Mesothelial cell of epicardium (in vitro differentiated cells): ENCODE measurements at places on chromosomes 3 and 15.

- H3K27me3 ChIP-seq, result no peaks in the 10 kb centered on the region
- peak overlapping the region; percentile 94 for H3K4me3 ChIP-seq
- H3K27ac ChIP-seq, result peak overlapping the region; percentile 100
- H3K4me1 ChIP-seq, result peaks cover 15% of the 10 kb centered on the region
- DNase-seq, result no peak
Observed at GRCh38 chr15:44712346-44713005, 1.2 kb downstream of the B2M start.

- H3K4me1 ChIP-seq, result peaks cover 17% of the 10 kb centered on the region
- no peak overlapping the region for H3K4me3 ChIP-seq
- no peaks in the 10 kb centered on the region for H3K27me3 ChIP-seq
- DNase-seq, result no peak
- no peaks in the 10 kb centered on the region for H3K36me3 ChIP-seq
Observed at GRCh38 chr3:31188112-31188511, 293.7 kb upstream of the GADL1 start.

- H3K27ac ChIP-seq, result no peak overlapping the region
- peaks cover 9% of the 10 kb centered on the region for H3K36me3 ChIP-seq
- no peak for DNase-seq
- H3K27me3 ChIP-seq, result no peaks in the 10 kb centered on the region
- H3K4me1 ChIP-seq, result no peaks in the 10 kb centered on the region
Observed at GRCh38 chr15:82843566-82843965, 34.1 kb downstream of the WHAMM start.

DNA sequence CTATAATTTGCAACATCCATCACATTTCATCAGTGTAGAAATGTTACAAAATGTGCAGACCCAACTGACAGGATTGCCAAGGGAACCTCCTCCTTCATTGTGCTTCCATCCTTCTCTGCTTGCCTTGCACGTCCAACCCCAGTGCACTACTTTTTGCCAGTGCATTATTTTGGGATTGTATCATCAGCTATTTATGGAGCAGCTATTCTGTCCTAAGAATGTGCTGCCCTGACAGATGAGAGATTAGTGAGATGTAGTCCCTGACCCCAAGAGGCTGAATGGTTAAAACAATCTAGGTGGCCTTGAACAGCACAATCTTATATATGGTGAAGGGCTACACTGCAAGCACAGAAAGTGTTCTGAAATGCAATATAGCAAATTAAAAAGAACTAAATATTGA lies 935.8 kb downstream of the IGSF11 start:
- no peak for DNase-seq
- no peak overlapping the region for H3K4me3 ChIP-seq
- no peak overlapping the region for H3K27ac ChIP-seq

- H3K4me1 ChIP-seq, result peaks cover 75% of the 10 kb centered on the region
- no peaks in the 10 kb centered on the region for H3K36me3 ChIP-seq
- DNase-seq, result no peak
- peak overlapping the region; percentile 10 for H3K4me3 ChIP-seq
- peak overlapping the region; percentile 100 for H3K27ac ChIP-seq
- H3K27me3 ChIP-seq, result no peaks in the 10 kb centered on the region
Observed at GRCh38 chr3:50266017-50266416, 2.9 kb upstream of the SEMA3B start.

- H3K27ac ChIP-seq, result no peak overlapping the region
- H3K4me1 ChIP-seq, result no peaks in the 10 kb centered on the region
- DNase-seq, result no peak
Observed at GRCh38 chr15:66145726-66146182, 107.8 kb downstream of the MEGF11 start.

DNA sequence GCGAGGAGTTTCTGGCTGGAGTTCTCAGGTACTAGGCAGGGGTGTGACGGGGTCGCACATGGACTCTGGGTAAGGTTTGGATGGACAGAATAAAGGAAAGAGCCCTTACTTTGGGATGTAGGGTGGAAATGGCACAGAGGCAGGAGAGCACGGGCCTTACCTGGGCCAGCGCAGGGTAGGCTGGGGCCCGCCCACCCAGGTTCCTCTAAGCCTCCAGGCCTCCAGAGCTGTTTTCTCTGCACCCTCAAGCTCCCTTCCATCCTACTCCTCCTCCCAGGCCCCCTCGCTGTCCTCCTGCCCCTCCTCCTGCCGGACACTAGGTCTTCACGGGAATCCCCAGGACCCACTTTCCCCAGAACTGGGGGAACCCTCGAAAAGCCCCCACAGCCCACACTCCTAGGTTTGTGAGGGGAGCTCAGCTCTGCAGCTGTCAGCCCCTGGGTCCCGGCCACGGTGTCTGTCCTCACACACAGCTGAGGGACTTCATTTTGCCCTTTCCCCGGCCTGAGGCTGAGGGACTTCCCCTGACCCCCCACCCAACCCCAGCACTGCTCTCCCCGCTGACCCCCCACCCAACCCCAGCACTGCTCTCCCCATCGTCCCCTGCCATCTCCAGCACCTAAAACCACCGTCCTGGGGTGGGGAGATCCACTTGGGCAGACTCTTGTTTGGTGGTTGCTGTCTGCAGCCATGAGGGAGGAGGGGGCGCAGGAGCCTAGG lies 53.0 kb upstream of the PCSK6 start:
- H3K4me1 ChIP-seq, result peaks cover 7% of the 10 kb centered on the region
- H3K36me3 ChIP-seq, result no peaks in the 10 kb centered on the region
- H3K27me3 ChIP-seq, result peaks cover 29% of the 10 kb centered on the region
- H3K27ac ChIP-seq, result no peak overlapping the region

- H3K4me1 ChIP-seq, result no peaks in the 10 kb centered on the region
- no peaks in the 10 kb centered on the region for H3K36me3 ChIP-seq
- no peak for DNase-seq
- no peak overlapping the region for H3K4me3 ChIP-seq
Observed at GRCh38 chr3:178761024-178761423, 224.8 kb downstream of the KCNMB2 start.

GRCh38 chr15:55742498-55742926 lies 440 bp downstream of the PRTG start:
- no peak for DNase-seq
- no peaks in the 10 kb centered on the region for H3K27me3 ChIP-seq
- no peaks in the 10 kb centered on the region for H3K36me3 ChIP-seq
- H3K27ac ChIP-seq, result peak overlapping the region; percentile 25
- H3K4me1 ChIP-seq, result peaks cover 22% of the 10 kb centered on the region

GRCh38 chr15:78880242-78880533 lies 7.5 kb downstream of the MORF4L1 start:
- no peak overlapping the region for H3K27ac ChIP-seq
- H3K27me3 ChIP-seq, result no peaks in the 10 kb centered on the region
- no peak for DNase-seq
- H3K4me3 ChIP-seq, result no peak overlapping the region

- no peak for DNase-seq
- H3K27ac ChIP-seq, result no peak overlapping the region
- H3K36me3 ChIP-seq, result no peaks in the 10 kb centered on the region
- no peaks in the 10 kb centered on the region for H3K27me3 ChIP-seq
Observed at GRCh38 chr15:75666823-75667501, 19.2 kb downstream of the SNX33 start.

DNA sequence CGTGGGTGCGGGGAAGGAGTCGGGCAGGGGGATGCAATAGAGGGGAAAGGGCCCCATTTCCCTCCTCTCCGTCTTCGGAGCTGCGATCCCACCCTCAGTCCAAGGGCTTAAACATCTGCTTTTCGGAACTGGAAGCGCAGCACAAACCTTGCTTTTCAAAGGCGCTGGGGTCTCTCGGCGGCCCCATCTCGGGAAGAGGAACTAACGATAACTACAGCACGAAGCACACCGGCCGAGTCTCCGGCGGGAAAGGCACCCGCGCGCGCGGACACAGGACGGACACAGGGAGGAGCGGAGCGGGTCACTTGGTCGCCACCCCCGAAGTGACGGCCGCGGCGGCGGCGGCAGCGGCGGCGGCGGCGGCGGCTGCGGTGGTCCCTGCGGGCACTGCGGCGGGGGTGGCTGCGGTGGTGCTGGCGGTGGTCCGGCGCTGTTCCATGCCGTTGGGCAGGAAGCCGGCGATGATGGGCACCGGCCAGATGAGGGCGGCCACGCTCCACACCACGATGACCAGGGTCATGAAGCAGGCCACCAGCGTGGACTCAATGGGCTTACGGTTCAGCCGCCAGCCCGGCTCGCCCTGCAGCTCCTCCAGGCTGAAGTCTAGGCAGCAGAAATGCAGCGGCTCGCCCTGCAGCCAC lies 1.1 kb downstream of the TMEM158 start:
- peak overlapping the region; percentile 64 for H3K27ac ChIP-seq
- peaks cover 77% of the 10 kb centered on the region for H3K27me3 ChIP-seq
- no peaks in the 10 kb centered on the region for H3K36me3 ChIP-seq
- H3K4me1 ChIP-seq, result peaks cover 20% of the 10 kb centered on the region

GRCh38 chr15:27235681-27236080 lies 264.7 kb downstream of the GABRG3 start:
- H3K27me3 ChIP-seq, result no peaks in the 10 kb centered on the region
- DNase-seq, result no peak
- no peaks in the 10 kb centered on the region for H3K36me3 ChIP-seq
- peaks cover 12% of the 10 kb centered on the region for H3K4me1 ChIP-seq
- no peak overlapping the region for H3K27ac ChIP-seq
- H3K4me3 ChIP-seq, result no peak overlapping the region

DNA sequence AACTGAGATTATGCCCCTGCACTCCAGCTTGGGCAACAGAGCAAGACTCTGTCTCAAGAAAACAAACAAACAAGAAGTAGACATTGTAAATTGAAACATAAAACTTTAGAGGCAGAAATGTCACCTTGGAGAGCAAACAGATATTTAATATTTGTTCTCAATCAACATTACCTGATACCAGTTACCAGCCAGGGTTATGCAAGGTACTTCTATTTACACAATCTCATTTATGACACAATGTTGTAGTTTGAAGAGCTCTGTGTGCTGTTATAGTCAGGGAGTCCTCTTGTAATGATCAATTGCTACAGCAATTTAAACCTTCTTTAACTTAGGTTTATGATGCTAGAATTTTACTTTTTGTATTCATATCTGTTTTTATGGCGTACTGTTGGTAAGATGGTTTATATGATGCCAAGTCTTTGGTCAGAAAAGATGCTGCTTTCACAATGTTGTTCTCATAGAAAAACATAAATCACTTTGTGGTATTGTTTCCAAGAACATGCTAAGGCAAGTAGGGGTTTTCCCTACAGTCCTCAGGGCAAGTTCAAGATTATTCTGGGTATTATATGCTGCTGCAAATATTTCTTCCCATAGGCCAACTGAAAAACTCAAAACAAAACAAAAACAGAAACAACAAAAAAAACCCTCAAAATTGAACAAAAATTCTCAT lies 173.5 kb downstream of the TNIK start:
- no peaks in the 10 kb centered on the region for H3K36me3 ChIP-seq
- H3K4me1 ChIP-seq, result peaks cover 23% of the 10 kb centered on the region
- H3K4me3 ChIP-seq, result no peak overlapping the region
- no peak for DNase-seq
- H3K27ac ChIP-seq, result no peak overlapping the region

GRCh38 chr3:59658274-59658673 lies 608.4 kb upstream of the CFAP20DC start:
- DNase-seq, result no peak
- H3K27me3 ChIP-seq, result no peaks in the 10 kb centered on the region
- H3K36me3 ChIP-seq, result no peaks in the 10 kb centered on the region
- H3K27ac ChIP-seq, result no peak overlapping the region
- H3K4me3 ChIP-seq, result no peak overlapping the region
- H3K4me1 ChIP-seq, result peaks cover 25% of the 10 kb centered on the region

DNA sequence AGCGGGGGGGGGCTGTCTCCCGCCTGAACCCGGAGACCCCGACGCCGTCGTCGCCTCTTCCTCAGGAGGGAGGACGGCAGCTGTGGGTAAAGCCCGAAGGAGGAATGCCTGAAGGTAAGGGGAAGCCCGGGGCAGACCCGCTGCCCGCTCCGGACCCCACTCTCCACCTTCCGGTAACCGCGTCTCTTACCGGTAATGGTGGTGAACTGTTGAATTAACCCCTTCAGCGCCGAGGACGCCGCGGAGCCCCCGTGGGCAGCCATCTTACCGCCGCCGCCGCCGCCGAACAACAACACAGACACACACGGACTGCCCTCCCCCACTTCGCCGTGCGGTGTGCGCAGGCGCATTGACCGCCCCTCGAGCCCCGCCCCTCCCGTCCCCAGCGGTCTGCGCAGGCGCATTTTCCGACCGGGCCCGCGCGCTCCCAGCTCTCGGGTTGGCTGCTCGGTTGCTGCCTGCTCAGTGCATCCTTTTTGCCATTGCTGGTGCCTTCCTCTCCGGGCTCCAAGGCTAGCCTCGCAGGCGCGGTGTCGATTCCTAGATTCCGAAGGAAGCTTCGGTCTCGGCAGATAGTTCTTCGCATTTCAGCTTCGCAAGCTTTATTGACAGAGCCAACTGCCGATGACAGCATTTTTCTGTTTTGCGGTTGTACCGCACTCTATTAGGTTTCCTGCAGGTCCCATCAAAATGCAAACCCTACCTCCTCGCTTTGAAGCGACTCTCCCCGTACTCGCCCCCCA lies at the start of gene UBXN7:
Gene UBXN7 (minus strand): TSS at position 291 of the 743 bp plus-strand sequence. CDS start 28 bp downstream, at position 263.
- peak within 1 kb of the TSS; percentile 70 for H3K4me3 ChIP-seq
- peak; percentile 97 for DNase-seq
- H3K27me3 ChIP-seq, result no peaks in the 10 kb centered on the region
- H3K27ac ChIP-seq, result peak within 1 kb of the TSS; percentile 85
- H3K4me1 ChIP-seq, result peaks cover 18% of the 10 kb centered on the region

- no peak for DNase-seq
- no peaks in the 10 kb centered on the region for H3K27me3 ChIP-seq
- no peaks in the 10 kb centered on the region for H3K36me3 ChIP-seq
- H3K4me3 ChIP-seq, result no peak overlapping the region
Observed at GRCh38 chr3:40996827-40997710, 202.2 kb upstream of the CTNNB1 start.

DNA sequence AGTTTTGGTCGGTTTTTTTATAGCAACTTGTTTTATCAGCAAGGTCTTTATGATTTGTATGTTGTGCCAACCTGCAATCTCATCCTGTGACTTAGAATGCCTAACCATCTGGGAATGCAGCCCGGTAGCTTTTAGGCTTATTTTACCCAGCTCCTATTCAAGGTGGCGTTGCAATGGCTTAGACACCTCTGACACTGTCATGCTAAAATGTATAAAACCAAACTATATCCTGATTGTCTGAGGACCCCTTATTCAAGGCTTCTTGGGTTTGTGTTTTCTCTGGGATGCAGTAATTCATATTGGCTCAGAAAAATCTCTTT lies 209.0 kb upstream of the ALCAM start:
- peaks cover 7% of the 10 kb centered on the region for H3K4me1 ChIP-seq
- H3K36me3 ChIP-seq, result no peaks in the 10 kb centered on the region
- no peak overlapping the region for H3K4me3 ChIP-seq
- H3K27ac ChIP-seq, result no peak overlapping the region
- H3K27me3 ChIP-seq, result peaks cover 8% of the 10 kb centered on the region

- no peaks in the 10 kb centered on the region for H3K36me3 ChIP-seq
- H3K4me1 ChIP-seq, result no peaks in the 10 kb centered on the region
- peaks cover 38% of the 10 kb centered on the region for H3K27me3 ChIP-seq
Observed at GRCh38 chr3:13200946-13201345, 127.7 kb upstream of the IQSEC1 start.

- no peaks in the 10 kb centered on the region for H3K4me1 ChIP-seq
- no peak for DNase-seq
- H3K4me3 ChIP-seq, result no peak overlapping the region
- peaks cover 24% of the 10 kb centered on the region for H3K36me3 ChIP-seq
Observed at GRCh38 chr15:75589071-75589470, 10.0 kb upstream of the PTPN9 start.
